ENCODE measurements at places on chromosomes 12 and 14.
A peak's percentile ranks its signal among the peaks of the same experiment; 100 is the strongest.

DNA sequence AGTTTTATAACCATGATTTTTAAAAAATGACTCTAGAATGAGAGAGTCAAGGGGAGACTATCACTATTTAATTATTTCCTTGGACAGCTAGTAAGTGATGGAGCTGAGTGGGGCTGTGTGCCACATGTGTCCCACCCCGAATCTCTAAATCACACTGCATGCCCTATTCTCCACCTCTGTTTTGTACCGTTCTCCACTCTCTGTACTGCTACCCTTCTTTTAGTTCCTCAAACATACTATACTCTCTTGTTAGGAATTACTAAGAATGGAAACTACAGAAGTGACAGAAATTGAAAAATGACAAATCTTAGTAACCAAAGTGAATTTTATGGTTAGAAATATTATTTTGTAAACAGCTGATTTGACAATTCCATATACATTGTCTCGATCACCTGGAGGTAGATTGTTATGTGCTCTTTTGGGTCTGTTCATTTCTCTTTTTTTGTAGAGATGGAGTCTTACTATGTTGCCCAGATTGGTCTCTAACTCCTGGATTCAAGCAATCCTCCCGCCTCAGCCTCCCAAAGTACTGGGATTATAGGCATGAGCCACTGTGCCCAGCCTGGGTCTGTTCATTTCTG is 35.9 kb downstream of the SLC11A2 start:
- no peak for DNase-seq

GRCh38 chr14:67577181-67577808 is 22.8 kb downstream of the PIGH start:
- no peak for DNase-seq

DNA sequence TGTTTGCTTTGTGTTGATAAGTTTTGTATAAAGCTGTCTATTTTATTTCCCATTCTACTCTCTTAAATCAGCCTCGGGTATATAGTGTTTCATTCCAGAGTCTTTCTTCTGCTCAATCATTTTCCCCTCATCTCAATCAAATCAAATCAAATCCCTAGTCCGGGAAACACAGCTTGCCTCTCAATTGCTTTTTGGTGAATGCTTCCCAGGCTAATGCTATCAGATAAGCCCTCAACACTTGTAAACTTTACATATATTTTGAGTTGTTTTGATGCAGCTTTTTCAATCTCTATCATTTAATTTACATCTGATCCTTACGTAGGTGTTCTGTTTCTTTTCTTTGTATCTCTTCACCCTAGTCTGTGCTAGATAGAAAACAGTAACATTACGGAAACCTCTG is 416.7 kb upstream of the PDE3A start:
- DNase-seq: no peak

- DNase-seq: no peak
Measured at GRCh38 chr12:110203546-110203945, 77.5 kb upstream of the ATP2A2 start.

DNA sequence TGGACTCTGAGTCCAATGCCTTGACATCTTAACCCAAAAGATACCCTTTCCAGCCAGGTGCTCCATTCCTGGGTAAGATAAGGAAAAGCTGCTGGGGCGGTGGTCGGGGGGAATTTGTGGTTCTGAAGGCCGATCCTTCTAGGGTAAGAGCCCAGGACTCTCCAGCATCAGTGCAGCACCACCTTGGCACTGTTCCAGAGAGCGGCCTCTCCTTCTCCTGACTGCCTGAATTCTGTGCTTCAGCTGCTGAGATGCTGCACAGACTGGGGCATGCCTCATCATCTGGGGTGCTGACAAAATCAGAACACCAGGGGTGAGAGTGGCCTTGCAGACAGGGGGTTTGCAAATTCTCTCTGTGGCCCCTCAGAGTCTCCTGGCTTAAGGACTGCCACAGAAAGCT is 87.5 kb downstream of the SPTB start:
- no peak for DNase-seq

- DNase-seq: no peak
Measured at GRCh38 chr12:130987151-130987931, 33.6 kb downstream of the ADGRD1 start.

- DNase-seq: peak; percentile 80
Measured at GRCh38 chr12:31234053-31234840, 91.7 kb downstream of the SINHCAF start.

GRCh38 chr12:104122298-104122697 is 15.7 kb downstream of the NFYB start:
- DNase-seq: no peak

GRCh38 chr14:22266683-22267082 is 322.3 kb downstream of the DAD1 start:
- DNase-seq: no peak

GRCh38 chr14:58690801-58691516 is 53.2 kb downstream of the DACT1 start:
- DNase-seq: peak; percentile 82

GRCh38 chr12:68334132-68334531 is 2.0 kb upstream of the MDM1 start:
- peak; percentile 17 for DNase-seq

GRCh38 chr12:101729842-101730241 is 9.4 kb downstream of the SYCP3 start:
- DNase-seq: no peak

- DNase-seq: peak; percentile 91
Measured at GRCh38 chr12:132153501-132154340, 9.5 kb downstream of the NOC4L start.

DNA sequence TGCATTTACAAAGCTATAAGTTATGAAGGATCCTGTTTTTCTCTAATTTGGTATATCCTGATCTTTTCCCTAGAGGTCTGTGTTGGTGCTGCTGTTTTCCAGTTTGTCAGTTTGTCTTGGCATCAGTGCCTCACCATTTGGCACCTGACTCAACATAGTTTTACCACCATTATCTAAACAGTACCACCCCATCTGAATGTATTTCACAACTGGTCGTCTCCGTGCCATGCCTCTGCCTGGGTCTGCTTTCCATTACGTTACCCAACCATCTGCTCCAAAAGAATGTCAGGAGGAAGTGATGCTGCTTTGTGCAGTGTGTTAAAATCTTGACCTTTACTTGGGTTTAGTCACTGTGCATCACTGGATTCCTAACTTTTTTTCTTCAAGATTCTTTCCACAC is 129.3 kb upstream of the RASSF8 start:
- no peak for DNase-seq

GRCh38 chr14:71690478-71690877 is 241.8 kb upstream of the RGS6 start:
- DNase-seq: no peak

DNA sequence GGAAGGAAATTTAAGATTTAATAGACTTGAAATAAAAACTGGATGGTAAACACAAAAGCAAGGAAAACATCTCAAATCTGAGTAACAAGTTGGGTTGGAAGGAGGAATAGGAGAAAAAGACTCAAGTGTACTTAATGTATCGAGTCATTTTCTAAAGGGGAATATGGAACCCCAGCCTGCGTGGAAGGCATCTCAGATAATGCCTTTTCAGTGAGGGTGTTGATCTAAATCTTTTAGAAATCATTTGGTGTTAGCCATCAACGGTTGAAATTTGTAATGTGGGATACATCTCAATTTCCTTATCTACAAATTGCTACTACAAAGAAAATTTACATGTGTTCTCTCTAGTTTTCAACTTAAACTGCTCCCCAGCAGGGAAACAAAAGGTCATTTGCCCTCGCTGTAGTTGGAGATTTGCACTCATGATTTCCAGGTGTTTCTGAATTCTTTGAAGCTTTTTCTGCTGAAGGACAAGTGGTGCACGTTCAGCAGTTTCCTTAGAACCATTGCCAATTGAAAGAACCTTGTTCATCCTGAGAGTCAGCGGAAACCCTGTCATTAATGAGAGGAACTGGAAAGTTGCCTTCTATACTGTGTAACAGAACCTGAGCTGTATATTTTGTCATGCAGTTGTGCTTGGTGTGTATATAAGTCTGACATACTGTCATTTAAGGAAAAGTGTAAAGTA is 2.2 kb downstream of the PCBP2 start:
- no peak for DNase-seq

GRCh38 chr14:76997257-76997970 is 31.1 kb downstream of the IRF2BPL start:
- no peak for DNase-seq

GRCh38 chr14:77206261-77206824 is 24.7 kb downstream of the TMEM63C start:
- no peak for DNase-seq

GRCh38 chr12:116508145-116509121 is 50.7 kb upstream of the MAP1LC3B2 start:
- no peak for DNase-seq

- DNase-seq: peak; percentile 52
Measured at GRCh38 chr12:103840462-103840875, 565 bp downstream of the NT5DC3 start.

- DNase-seq: no peak
Measured at GRCh38 chr14:55120571-55121495, 8.2 kb upstream of the LGALS3 start.

DNA sequence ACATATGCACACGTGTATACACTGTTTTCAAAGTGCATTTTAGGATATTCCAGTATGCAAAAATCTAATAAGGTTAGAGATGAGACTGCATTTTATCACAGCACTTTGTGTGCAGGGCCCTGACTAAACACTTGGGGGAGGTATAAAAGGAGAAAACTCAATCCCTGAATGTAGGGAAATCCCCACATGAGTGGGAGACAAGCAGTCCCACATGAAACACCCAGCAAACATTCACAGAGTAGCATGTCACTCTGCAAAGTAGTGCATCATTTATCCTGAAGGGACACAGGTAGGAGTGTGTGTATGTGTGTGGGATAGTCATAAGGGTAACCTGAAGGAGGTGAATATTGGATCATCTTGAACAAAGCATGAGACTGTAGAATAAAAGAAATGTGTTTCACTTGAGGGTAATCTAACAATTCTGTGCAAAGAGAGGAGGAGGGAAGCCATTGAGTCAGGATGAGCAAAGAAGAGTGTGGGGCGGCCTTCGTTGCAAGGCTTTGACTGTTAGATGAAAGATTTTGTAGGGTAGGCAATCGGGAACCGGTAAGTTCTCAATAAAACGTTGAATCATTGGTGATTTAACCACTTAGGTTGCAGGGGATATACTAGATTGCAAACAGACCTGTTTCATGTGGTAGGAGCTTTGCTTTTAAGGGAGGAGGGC is 2.9 kb downstream of the PRPF40B start:
- DNase-seq: no peak

DNA sequence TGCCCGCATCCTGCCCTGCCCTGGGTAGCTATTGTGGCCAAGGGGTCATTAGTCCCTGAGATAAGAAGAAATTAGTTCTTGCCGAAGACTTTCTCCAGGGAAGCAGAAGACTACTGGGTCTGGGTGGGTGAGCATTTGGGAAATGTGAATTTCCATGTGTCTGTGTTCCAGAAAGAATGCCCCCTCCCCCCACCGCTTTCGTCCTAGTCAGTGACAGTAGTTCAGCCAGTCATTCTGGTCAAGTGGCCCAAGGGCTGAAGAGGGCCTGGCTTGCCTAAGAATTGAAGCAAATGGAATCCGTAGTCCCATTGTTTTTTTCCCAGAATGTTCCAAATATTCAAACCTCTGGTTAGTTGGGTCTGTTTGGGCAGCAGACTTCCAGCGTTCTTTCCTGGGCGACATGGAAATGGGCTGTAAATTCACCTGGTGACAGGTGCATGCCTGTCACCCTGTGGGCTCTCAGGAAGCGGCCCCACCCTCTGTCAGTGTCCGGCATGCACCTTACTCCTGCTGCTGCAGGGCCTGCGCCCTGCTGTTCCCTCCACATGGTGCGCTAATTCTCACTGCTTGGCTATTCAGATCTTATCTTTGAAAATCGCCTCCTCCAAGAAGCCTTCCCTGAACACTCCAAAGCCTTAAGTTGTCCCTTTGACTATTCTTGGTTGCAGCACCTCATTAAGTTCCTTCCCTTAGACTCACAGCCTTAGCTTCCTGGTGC is 1.4 kb upstream of the RFLNA start:
- DNase-seq: peak; percentile 52

Measured in NCI-H146 (cell line).